Natural killer cell (primary cell): ENCODE measurements at places on chromosomes 11 and 22. TPM values are rescaled to one million over a fixed set of nuclear protein-coding genes. Genes with fewer than 3 reads are reported as not detected.

RBM7 gene
- total RNA-seq: 79.7 TPM

C11orf86 gene
- total RNA-seq: not detected

YIF1A gene
- total RNA-seq: 28.5 TPM

SLC22A12 gene
- total RNA-seq: not detected

CEND1 gene
- not detected for total RNA-seq

TMEM151A gene
- total RNA-seq: not detected

USH1C gene
- total RNA-seq: not detected

PKP3 gene
- 0.29 TPM for total RNA-seq

PDGFB gene
- total RNA-seq: 1.2 TPM

ZNRF3 gene
- total RNA-seq: 0.33 TPM

OR8J3 gene
- total RNA-seq: not detected

JRKL gene
- 6.1 TPM for total RNA-seq

BAIAP2L2 gene
- 0.99 TPM for total RNA-seq

KDM4D gene
- total RNA-seq: 0.14 TPM

HEPHL1 gene
- not detected for total RNA-seq

HPS5 gene
- total RNA-seq: 14.0 TPM

RAG1 gene
- 2.1 TPM for total RNA-seq

AQP11 gene
- 0.50 TPM for total RNA-seq
